ENCODE measurements at places on chromosomes 1 and 21. TPM values are rescaled to one million over a fixed set of nuclear protein-coding genes. Genes with fewer than 3 reads are reported as not detected.
A peak's percentile ranks its signal among the peaks of the same experiment; 100 is the strongest.

Gene ZNF648
- not detected for total RNA-seq

Gene GBP3
- total RNA-seq = 0.36 TPM

DNA sequence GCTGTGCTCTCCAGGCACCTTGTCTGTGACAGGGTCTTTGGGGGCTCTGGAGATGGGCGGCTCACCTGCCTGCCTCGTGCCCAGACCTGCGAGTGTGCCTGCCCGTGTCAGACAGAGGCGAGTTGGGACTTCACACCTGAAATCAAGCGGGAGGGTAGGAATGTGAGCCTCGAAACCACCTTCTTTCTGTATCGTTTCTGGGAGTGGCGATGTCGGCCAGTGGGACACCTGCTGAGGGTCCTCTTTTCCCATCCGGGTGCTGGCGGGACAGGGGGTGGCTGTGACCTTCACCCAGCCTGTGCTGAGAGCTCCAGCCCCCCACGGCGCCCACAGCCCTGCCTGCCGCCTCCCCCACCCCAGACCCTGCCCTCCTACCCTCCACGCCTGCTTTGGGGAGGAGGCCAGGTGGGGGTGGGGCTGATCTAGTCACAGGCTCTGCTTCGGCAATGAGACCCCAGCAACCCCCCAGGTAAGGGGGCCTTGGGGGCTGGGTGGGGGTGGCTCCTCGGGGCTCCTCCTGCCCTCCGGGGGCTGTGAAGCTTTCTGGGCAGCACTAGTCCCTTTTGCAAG, 15.6 kb upstream of the FAAP20 start:
- no peak for DNase-seq

DNA sequence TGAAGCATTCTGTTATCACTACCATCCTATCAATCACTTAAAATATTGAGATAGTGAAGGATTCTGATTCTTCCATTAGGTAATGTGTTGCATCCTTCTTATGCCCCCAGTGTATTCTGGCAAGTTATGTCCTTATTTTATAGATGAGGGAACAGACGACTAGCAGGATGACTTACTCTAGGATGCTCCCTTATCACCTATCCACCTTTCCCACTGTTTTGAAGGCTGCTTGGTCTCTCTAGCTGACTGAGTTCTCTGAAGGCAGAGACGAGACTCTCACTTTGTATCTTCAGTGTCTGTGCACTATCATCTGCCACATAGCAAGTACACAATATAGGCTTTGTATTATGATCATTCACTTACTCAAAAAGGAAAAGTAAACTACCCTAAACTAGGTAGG, 4.0 kb downstream of the GLUL start:
- no peak for DNase-seq

- DNase-seq = no peak
These were observed 15.9 kb downstream of the WNT3A start for GRCh38 chr1:228022571-228023293.

Gene TRIM17
- 2.3 TPM for total RNA-seq

Gene KRTAP26-1
- total RNA-seq = not detected

Gene SPATA21
- total RNA-seq = not detected

Gene FCRLB
- 0.36 TPM for total RNA-seq

DNA sequence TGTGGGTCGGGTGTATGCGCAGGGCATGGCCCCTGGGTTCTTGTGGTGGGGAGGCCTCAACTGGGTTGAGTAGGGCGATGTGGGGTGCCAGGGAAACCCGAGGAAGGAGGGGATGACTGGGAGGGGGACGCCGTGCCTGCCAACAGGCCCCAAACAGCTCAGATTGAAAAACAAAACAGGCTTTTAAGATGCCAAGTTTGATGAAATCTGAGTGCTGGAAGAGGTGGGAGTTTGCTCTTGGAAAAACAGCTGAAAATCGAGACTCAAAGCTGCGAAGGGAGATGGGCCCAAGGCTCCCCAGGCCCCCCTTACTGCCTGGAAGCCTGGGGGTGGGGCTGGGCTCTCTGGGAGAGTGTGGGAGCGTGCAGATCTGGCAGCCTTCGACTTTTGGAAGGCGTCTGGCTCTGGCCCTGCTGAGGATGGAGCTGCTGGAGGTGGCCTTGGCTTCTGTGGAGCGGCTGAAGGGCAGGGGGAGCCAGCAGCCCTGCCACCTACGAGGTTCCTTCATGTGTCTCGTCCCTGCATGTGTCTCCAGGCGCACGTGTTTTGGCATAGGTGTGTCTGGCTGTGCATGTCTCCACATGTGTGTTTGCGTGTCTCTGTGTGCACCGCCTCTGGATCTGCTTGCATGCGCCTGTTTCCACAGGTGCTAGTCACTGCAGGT, 33.3 kb downstream of the PTPRF start:
- no peak for DNase-seq

Gene NTNG1
- 3.2 TPM for total RNA-seq

- no peak for DNase-seq
These were observed 211.6 kb upstream of the PTBP2 start for GRCh38 chr1:96509951-96510350.

Gene SOX13
- 107 TPM for total RNA-seq

Gene OVAAL
- not detected for total RNA-seq

DNA sequence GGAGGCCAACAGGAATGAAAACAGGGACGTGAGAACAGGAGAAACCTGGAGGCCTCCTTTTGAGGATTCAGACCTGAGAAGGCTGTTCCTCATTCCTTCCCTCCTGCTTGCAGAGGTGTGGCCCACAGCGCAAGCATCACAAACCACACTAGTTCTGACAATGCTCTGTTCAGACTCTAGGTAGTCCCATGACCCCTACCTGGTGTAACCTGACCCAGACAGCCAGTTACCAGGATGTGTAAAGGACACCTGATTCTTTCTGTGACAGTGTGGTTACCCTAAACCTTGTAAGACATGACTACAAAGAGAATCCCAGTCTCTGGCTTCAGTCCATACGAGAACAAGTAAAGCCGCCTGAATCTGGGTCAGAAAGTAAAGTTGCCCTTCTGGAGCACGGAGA, 3.2 kb downstream of the MECR start:
- DNase-seq = no peak

Gene TEX38
- total RNA-seq = not detected

DNA sequence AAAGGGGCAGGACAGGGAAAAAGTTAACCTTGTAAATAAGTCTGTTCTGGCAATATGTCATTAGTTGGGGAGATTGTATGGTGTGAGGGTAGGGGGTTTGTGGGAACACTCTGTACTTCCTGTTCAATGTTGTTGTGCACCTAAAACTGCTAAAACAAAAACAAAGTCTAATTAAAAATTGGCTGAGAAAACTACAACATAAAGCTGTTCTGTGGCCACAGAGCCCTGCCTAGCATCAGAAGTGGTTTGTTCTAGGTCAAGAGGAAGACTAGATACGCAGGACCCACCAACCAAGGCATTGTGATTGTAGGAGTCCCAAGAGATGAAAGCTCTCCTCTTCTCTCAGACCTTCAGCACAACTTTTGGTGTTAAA, 81.0 kb upstream of the LRRC8D start:
- no peak for DNase-seq

- no peak for DNase-seq
These were observed 9.0 kb downstream of the IFNAR2 start for GRCh38 chr21:33238565-33239255.

- no peak for DNase-seq
These were observed 17.2 kb upstream of the MEF2D start for GRCh38 chr1:156517748-156518147.

GRCh38 chr1:94552071-94552586, 10.6 kb upstream of the F3 start:
- DNase-seq = no peak

- DNase-seq = no peak
These were observed 57.7 kb downstream of the DMAP1 start for GRCh38 chr1:44270686-44271628.

Gene OR2M3
- total RNA-seq = not detected

GRCh38 chr1:204663644-204664383, 21.7 kb downstream of the LRRN2 start:
- peak; percentile 33 for DNase-seq

Gene SYT6
- 2.1 TPM for total RNA-seq

Gene OR2M7
- total RNA-seq = not detected

DNA sequence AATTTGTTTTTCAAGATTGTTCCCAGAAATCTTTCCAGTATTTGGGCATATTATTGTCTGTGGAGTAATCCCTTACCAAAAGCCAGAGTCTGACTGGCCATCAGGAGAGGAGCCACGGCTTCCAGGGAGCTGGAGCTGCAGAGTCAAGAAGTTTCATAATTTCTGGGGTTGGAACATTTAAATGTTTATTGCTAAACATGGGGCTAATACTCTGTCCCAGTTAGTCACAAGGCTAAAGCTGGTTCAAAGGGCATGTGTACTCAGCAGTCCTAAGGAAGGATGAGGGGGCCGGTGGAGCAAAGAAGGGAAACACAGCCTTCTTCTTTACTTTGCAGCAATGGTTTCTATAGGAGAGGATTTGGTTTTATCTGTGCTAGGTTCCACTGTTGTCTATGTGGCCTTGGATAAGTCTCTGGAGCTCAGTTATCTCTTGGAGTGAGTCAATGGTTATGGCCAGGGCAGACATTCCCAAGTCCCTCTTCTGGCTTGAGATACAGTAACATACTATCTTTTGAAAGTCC, 9.5 kb downstream of the DENND2D start:
- DNase-seq = no peak

DNA sequence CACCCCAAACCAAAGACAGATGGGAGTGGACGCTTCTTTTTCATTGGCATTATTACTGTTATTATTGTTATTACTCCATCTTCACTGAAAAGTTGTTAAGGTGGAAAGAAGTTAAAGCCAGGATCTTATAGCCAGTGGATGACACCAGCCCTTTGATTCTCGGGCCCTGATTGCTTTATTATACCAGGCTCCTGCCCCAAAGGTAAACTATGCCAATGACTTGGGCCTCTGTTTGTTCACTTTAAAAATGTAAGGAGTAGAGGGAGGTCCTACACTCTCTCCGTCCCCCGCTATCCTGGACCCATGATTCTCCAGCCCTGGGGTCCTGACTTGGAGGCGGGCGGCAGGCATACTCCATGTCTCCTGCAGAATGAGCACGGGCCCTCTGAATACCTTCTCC, 106.8 kb downstream of the TOMM20 start:
- DNase-seq = no peak

- peak; percentile 86 for DNase-seq
These were observed 742 bp upstream of the PDE9A start for GRCh38 chr21:42652527-42653230.

- no peak for DNase-seq
These were observed 161.3 kb upstream of the SGIP1 start for GRCh38 chr1:66372522-66373101.

GRCh38 chr1:59892841-59893811, 33.4 kb downstream of the CYP2J2 start:
- DNase-seq = no peak

Gene F11R
- total RNA-seq = 361 TPM

DNA sequence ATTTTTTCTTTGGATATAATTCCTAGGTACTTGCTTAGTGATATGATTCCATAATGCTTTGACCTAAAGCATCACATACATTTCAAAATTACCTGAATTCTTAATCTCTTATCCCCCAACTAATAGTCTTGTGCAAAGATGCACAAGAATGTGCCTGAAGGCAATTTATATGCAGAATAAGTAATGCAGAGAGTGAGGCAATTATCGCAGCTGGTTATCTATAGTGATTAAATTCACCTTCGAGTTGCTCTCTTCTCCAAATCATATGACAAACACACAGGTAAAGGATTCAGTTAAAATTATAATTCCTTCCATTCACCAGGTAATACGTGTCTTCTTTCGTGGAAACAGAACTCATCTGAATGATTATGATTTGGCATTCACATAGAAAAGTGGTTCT, 717.3 kb downstream of the MRPL39 start:
- DNase-seq = no peak

DNA sequence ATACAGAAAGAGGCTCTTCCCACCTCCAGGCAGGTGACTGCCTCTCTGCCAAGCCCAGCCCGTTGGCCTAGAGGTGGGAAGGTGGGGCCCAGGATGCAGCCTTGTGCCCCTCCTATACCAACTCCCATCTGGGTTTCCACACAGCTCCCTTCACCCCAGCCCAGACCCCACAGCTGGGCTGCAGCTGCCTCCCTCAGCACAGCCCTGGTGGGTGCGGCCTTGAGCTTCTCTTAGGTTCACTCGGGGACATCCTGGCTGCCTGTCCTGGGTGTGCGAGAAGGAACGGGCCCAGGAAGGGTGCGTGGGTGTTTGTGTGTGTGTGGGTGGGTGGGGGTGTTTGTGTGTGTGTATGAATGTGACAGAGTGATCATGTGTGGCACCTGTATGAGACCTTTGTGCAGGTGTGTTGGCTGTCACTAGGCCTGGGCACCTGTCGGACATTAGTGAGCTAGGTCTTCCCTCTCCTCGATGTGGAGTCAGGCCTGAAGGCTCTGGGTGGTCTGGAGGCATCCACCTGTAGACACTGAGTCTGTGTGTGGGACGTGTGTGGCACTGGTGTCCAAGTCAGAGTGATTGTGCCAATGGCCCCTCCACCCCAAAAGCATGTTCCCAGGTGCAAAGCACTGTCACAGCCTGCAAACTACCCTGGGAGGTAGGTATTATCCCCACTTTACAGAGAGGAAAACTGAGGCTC, 30.7 kb downstream of the FOXO6 start:
- no peak for DNase-seq

GRCh38 chr1:171142416-171143385, 42.4 kb upstream of the FMO2 start:
- no peak for DNase-seq

GRCh38 chr1:94648225-94649007, 106.9 kb upstream of the F3 start:
- no peak for DNase-seq

- no peak for DNase-seq
These were observed 99.4 kb downstream of the SMYD2 start for GRCh38 chr1:214380396-214380795.

Gene CYP4A11
- not detected for total RNA-seq

Gene C1orf87
- 0.23 TPM for total RNA-seq

Gene VSIG8
- not detected for total RNA-seq

DNA sequence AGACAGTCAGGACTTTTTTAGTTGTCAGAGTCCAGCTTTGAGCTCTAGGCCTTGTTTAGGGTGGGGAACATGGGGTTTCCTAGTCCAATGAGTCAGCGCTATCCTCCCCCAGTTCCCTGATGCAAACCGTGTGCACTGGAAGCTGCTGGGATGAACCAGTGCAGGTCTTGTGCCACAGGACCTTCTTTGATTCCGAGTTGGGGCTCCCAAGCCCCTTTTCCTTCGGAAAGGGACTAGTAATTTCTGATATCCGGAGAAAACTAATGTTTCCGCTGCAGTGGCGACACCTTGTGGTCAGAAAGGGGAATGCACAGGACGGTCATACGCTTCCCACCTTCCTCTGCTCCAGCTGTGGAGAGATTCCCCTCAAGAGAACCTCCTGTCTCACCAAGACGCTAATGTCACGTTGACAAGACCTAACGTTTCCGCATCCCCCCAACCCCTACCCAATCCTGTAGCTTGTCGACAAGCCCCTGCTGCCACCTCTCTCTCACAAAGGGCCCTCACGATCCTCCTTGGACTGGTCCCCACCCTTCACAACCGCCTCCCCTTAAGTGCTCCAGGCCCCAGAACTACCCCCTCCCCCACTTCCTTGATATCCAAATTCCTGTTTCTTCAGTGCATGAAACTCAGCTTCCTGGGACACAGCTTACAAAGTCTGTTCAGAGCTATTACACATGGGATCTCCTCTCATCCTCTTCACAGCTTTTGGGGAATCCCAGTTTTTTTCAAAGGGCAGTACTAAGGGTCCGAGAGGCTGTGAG, 30.9 kb downstream of the GPA33 start:
- peak; percentile 77 for DNase-seq

Gene TMIGD3
- 1.1 TPM for total RNA-seq
